GM19239 (cell line): ENCODE measurements at places on chromosomes 5 and 9.

- DNase-seq, result no peak
Observed at GRCh38 chr9:83287021-83287420, 224.1 kb upstream of the RASEF start.

GRCh38 chr9:120212853-120213200 is 367.1 kb downstream of the CDK5RAP2 start:
- DNase-seq, result no peak

- no peak for DNase-seq
Observed at GRCh38 chr9:73720601-73721000, 568.9 kb downstream of the ANXA1 start.

- DNase-seq, result no peak
Observed at GRCh38 chr9:2722715-2723114, 5.4 kb downstream of the KCNV2 start.

DNA sequence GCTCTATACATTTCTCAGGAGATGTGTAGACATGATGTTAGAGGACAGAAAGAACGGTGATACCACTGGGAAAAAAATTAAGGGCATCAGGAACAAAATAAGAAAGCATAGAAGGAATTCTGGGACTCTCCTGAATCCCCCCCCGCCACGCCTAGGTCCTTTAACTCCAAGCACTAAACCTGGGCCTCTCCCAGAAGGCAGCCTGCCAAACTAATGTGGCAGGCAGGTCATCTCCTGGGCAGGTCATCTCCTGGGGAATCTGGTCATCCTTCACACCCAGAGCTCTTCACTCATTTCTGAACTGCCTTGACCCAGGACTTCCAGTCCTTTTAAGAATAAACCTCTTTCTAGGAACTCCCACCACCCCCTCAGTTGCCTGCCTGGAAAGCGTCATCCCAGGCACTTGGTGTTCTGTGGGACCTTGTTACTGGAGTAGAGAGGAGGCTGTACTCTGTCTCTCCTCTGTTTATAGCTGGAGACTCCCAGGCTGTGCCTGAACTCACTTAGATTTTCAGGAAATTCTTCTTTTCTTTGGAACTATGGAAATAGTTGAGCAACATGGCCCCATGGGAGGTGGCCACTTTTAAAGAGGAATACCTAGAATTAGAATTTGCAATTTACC is 24.1 kb downstream of the PSAT1 start:
- no peak for DNase-seq

DNA sequence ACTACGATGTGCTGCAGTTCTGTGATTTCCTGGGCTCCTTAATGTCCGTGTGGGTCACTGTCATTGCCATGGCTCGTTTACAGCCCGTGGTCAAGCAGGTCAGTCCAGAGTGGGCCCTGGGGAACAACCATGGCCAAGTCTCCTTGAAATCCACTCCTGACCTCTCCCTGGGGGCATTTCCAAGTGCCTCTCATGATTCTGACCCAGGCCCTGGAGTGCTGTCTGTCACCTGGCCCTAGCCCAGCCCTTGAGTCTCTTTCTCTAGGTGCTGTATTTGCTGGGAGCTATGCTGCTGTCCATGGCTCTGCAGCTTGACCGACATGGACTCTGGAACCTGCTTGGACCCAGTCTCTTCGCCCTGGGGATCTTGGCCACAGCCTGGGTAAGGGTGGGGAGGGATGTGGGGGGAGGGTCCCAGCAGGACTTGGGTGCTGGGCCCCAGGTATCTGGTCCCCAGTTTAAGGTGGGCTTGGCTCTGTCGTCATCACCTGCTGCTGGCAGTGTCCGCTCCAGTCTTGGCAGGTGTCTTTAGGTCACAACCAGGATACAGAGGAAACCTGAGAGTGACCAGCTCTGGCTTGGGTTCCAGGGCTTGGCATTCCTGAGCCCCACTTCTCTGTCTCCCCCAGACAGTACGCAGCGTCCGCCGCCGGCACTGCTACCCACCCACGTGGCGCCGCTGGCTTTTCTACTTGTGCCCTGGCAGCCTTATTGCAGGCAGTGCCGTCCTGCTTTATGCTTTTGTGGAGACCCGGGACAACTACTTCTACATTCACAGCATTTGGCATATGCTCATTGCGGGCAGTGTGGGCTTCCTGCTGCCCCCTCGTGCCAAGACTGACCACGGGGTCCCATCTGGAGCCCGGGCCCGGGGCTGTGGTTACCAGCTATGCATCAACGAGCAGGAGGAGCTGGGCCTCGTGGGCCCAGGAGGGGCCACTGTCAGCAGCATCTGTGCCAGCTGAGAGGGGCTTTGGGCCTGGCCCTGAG is 17.0 kb downstream of the OR13J1 start:
- DNase-seq, result no peak

- DNase-seq, result no peak
Observed at GRCh38 chr5:78760366-78760765, 111.8 kb upstream of the LHFPL2 start.

DNA sequence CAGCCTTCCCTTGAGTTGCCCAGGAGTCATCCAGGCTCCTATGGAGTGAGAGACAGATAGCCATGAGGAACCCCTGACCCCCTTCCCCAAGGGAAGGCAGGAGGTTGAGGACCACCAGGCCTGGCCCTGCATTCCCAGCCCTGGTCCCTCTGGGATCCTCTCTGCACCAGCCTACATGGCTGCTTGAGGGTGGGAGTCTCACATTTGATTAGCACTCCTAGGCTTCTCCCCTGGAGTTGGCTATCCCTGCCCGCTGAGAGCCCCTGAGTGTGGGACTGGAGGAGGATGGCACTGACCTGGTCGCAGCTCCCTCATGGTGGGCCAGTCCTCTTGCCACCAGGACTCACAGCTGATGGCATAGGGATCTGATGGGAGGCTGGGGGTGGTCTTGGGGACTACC is 46.7 kb downstream of the SAR1B start:
- no peak for DNase-seq

DNA sequence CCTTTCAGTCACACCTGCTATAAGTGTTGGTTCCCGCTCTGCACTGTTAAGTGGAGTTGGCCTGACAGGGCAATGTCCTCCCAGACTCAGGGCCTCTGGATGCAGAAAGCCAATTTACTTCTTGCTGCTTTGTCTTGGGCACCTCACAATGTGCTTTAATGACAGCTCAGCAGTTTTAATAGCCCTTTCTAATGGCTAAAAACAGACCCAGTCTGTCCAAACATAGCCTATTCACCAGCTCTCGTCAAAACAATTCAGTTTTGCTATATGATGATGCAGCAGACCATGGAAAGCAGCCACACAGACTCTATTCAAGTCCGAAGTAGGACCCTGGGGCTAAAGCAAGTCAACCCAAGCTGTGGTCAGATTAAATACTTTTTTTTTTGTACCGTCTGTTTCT is 529.1 kb upstream of the SEMA6A start:
- DNase-seq, result no peak

GRCh38 chr9:30244877-30245276 is 2139.6 kb upstream of the ACO1 start:
- no peak for DNase-seq

DNA sequence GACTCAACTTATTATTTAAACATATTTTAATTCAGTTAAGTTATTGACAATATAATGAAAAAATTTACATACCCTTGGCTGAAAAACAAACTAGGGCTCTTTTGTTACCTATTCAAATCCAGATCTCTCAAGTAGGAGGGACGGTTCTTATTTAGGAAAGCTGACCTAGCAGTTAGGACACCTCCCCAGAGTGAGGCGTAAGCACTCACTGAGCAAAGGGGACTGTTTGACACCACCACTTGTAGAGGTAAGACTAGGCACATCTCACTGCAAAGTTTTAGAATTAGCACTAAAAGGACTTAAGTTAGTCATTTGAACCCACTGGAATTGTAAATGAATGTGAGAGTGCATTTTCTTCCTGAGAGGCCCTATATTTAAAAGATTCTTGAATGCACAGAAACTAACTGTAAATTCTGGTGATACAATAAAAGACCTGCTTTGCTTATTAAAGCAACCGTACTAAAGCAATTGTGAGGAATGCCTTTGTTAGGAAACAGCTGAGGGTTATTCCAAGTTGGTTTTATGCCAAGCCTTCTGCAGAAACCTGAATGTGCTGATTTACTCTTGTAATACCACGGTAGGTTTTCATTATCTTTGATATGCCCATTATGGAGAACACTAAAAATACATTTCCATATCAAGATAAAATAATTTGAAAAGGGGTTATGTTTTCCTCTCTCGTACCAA is 16.2 kb downstream of the HACD4 start:
- no peak for DNase-seq

DNA sequence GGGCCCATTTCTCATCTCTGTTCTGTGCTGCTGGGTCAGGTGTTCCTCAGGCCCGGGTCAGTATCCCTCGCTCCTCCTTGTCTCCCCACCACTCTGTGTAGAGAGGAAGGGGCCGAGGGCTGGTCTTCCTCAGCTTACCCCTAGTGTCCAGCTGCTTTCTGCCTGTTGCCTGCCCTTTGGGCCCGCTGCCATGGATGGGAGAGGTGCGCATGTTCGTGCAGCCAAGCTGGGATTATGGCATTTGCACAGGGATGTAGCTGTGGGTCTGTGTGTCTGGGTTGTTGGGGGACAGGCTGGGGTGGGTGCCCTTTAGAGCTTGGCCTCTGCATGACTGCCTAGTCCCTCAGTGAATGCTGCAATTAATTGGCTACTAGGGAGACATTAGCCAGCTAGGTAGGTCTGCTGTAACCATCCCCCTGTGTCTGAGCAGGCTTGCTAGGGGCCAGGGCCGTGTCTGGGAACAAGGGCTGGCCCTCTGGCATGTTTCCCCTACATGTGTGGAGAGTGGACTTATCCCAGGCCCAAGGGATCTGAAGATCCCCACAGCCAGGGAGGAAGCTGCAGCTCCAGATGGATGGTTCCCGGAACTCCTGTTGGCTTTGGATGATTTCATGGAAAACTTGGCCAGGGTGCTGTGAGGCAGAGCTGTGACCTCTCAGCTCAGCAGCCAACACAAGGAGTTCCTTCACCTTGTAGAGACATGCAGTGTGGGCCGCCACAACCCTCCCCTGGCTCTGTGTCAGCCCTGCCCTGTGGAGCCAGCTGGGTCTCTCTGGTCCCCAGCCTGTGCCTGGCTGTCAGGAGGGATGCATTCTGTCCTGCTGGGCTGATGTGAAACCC is 161.9 kb downstream of the MACROH2A1 start:
- DNase-seq, result no peak

DNA sequence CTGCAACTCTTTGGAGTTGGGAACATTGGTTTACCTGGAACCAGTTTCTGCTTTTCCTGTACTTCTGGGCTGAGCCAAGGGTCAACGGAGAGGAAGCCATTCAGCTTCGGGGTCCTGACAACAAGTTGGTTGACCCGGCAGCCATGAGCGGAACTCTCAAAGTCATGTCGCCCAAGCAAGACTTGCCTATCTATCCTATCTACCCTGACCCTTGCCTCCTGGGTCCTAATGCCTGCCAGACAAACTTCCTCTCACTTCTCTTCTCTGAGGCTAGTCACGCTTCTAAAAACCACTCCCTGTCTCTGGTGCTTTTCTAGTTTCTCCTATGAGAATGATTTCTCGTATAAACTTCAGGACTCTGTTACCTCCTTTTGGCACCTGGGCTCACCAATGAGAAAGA is 44.7 kb upstream of the CRHBP start:
- DNase-seq, result no peak

DNA sequence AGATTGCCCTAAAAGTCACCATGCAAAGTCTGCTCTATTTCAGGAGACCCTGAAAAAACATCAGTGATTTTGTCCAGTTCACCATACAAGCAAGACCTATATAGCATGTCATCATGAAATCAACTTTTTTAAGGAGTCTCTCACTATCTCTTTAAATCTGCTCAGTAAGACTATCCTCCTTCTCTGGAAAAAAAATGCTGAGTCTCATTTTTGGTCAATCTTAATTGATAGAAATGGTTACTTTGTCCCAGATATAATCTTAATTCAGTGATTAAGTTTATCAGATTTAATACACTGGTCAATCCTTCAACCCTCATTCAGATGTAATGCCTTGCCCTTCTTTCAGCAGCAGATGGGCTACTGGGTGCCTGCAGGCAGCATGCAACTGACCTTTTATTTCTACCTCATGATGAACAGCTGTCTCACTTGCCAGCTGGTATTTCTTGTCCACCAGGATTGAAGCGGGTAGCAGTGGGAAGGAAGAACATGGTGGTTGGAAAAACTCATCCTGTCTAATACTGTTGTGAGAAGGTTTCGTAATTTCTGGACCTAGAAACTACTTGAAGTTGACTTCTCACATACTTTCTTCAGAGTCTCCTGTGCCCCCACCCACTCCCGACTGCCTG is 375.3 kb downstream of the DNAH5 start:
- DNase-seq, result no peak

DNA sequence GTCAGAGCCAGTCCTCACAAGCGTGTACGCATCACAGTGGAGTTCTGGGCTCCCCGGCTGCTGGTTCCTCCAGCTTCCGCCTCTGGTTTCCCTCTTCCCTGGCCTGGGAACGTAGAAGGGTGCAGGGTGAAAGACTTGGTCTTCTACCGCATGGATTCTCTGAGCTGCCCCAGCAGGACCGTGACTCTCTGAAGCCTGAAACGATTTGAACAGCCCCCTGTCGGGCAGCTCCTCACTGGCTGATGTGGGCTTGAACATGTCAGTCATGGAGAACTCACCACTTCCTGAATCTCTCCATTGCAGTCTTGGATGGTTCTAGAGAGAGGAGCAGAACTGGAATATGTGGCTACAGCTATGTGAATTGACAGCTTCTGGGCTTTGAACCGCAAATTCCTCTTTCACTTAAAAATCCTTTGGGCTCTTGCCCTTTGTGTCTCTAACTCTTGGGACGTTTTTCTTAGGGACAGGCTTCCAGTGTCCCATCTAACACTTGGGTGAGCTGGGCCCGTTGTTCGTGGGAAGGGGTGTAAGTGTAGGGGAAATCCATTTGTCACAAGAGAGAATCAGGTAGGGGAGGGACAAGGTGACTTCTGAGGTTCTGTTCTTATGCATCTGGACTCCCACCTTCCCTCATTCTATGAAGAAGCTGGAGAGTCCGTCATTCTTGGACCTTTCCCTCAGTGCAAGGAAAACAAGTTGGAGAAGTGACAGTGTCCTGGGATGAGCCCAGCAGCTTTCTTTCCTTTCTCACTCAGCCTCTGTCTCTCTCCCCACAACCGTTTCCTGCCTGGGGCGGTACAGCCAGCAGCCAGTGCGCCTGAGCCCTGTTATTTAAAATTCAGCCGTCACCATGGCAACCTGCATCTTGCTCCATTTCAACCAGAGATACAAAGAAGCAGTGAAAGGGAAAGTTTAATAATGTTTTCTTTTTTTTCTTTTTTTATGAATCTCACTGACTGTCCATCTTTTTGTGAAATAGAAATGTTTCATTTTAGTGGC is 84.7 kb downstream of the PTTG1 start:
- DNase-seq, result peak; percentile 28

DNA sequence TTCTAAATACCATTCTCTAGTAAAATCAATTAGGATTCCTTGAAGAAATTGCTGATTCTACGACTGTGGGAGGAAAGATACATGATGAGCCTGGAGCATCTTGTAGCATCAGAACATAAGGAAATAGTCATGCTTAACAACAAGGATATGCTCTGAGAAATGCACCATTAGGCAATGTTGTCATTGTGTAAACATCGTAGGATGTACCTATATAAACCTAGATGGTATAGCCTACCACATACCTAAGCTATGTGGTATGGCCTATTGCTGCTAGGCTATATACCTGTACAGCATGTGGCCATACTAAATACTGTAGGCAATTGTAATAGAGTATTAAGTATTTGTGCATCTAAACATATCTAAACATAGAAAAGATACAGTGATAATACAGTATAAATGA is 77.4 kb upstream of the VCAN start:
- no peak for DNase-seq

GRCh38 chr9:25684321-25684720 is 6.1 kb upstream of the TUSC1 start:
- no peak for DNase-seq

GRCh38 chr9:124855944-124856765 is 2.9 kb downstream of the WDR38 start:
- DNase-seq, result no peak

- DNase-seq, result no peak
Observed at GRCh38 chr5:115461506-115462290, 82.9 kb downstream of the FEM1C start.

GRCh38 chr9:3608011-3608410 is 82.2 kb upstream of the RFX3 start:
- no peak for DNase-seq
